ENCODE measurements at places on chromosomes 3 and 15.

- no peak for DNase-seq
Observed at GRCh38 chr3:38343797-38344594, 2.6 kb upstream of the XYLB start.

- DNase-seq = peak; percentile 30
Observed at GRCh38 chr3:56799251-56799882, 2.4 kb downstream of the ARHGEF3 start.

GRCh38 chr15:80615783-80616391, 79.2 kb upstream of the ABHD17C start:
- DNase-seq = no peak

DNA sequence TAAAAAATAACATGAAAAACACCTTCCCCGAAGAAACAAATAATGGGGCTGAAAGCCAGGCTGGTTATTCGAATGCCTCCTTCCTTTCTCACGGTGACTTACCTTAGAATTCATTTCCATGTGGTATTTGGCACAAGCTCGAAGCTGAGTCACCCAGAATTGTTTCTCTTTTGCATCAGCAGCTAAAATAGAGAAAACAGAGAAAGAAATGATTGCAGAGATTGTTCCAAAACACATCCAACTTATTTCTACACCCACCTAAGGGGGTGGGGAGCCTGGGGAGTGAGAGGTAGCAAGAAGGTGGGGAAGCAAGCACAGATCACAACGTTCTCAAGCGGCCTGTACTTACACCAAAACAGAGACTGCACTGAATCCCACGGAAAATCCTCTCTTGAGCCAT, 104.7 kb downstream of the OSBPL10 start:
- peak; percentile 85 for DNase-seq

DNA sequence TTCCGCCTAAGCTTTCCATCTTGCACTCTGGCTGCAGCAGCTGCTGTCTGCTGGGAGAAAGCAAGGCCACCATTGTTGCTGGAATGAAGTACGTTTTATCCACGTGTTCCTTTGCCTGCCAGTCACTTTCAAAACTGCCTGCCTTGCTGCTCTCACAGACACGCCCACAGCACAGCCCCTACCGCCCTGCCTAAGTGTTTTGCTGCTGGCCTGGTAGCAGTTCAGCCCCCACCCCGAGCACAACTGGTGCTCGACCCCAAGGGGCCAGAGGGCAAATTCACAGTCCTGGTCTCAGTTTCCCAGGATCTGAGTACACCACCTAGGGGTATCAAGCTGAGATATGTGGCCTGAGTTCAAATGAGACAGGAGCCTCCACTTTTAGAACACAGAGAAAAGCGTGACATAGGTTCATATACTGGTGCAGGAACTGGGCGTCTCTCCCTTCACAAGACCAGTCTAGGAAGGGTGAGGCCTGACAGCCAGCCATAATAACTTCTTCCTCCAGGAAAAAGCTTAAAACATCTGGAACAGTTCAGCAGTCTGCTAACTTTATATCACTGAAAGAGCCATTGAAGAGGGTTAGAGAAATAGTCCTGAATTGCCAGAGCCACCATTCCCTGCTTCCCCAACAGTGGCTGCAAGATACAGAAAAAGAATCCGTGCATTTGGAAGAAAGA, 1012.3 kb downstream of the ZPLD1 start:
- no peak for DNase-seq

- no peak for DNase-seq
Observed at GRCh38 chr3:186679151-186679550, 13.3 kb downstream of the HRG start.

- DNase-seq = no peak
Observed at GRCh38 chr3:10760199-10760598, 55.8 kb upstream of the SLC6A11 start.

GRCh38 chr3:11482021-11482420, 161.7 kb downstream of the VGLL4 start:
- DNase-seq = no peak

GRCh38 chr3:133999891-134000685, 29.6 kb downstream of the SLCO2A1 start:
- DNase-seq = no peak

GRCh38 chr3:161028555-161029153, 76.5 kb downstream of the B3GALNT1 start:
- no peak for DNase-seq

DNA sequence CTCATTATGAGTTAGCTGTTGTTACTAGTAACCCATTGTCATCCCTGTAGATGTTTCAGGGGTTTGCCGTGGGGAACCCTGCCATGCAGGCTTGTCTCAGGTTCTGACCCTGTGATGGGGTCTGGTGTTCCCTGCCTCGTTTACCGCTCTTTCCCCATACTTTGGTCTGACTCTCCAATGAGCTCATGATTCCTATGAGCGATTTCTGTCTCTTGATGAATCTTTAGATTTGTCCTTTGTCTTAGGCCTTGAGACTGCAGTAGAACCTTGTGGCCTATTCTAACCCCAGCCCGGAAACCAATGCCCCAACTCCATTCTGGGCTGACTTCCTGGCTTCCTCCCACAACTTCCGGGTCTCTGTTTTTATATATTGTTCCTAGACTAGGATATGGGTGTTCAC, 11.3 kb upstream of the IQGAP1 start:
- no peak for DNase-seq

GRCh38 chr3:57165641-57166040, 488 bp upstream of the IL17RD start:
- DNase-seq = no peak

GRCh38 chr15:43749690-43750345, 3.6 kb downstream of the PDIA3 start:
- DNase-seq = no peak

GRCh38 chr3:550471-550870, 353.9 kb downstream of the CHL1 start:
- DNase-seq = no peak

- no peak for DNase-seq
Observed at GRCh38 chr15:83046558-83047127, 20.4 kb downstream of the BTBD1 start.

DNA sequence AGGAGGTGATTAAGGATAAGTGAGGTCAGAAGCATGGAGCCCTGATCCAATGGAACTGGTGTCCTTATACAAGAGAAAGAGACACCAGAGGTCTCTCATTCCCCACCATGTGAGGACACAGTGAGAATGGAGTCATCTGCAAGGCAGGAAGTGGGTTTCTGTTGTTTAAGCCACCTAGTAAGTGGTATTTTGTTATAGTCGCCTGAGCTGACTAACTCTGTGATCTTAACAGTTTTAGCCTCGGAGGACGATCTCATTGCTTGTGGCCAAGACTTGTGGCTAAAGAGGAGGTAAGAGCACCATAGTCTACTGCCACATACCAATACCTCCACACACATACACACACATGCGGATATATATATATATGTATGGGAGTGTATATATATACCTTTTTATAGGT, 73.8 kb downstream of the MCTP2 start:
- no peak for DNase-seq

GRCh38 chr3:179921500-179921899, 115.2 kb downstream of the PEX5L start:
- DNase-seq = peak; percentile 54

- DNase-seq = no peak
Observed at GRCh38 chr3:119011528-119011927, 23.1 kb downstream of the IGSF11 start.

DNA sequence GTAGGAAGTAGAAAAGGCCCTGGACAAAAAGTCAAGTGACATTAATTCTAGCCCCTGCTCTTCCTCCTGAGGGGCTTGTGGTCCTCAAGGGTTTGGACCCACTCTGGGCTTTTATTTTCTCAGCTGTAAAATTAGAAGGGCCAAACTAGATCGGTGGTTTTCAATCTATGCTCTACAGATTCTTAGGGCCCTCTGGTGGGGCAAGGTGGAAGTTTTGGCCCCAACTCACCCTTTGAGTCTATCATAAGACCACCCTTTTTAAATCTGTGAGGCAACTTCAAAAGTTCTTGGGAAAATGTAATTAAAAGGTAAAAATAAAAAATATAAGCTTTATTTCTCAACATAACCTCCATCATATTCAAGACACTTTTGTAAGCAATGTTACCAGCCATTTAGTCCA, 25.6 kb upstream of the CFAP161 start:
- no peak for DNase-seq

Data from Caki2 (cell line).